ENCODE measurements at places on chromosomes 6 and 20.

DNA sequence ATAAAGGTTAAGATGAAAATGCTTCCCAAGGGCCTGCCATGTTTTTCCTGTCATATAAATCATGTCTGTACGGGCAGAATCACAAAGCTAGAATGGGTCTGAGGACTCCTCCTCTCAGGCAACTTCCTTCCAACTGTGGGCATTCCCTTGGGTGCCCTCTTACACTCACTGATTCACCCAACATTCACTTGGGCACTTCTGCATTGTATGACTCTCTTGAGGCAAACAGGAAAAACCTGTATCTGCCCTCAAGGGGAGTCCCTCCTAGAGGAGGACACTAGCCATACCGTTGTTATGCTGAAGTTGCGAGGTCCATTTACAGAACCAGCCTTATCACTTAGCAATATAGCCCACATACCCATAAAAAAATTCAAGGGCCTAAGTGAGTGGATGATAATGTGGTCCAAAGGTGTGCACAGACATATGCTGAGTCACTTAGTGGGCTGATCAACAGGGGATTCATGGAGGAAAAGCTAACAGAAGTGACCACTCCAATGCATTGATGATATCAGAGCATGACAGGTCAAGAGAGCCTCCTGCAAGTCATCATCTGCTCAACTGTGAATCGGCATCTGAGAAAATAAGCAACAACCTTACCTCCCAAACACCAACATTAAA lies 131.1 kb downstream of the ATXN1 start:
- DNase-seq = no peak

GRCh38 chr6:82624251-82624650 lies 260.6 kb downstream of the TPBG start:
- no peak for DNase-seq

DNA sequence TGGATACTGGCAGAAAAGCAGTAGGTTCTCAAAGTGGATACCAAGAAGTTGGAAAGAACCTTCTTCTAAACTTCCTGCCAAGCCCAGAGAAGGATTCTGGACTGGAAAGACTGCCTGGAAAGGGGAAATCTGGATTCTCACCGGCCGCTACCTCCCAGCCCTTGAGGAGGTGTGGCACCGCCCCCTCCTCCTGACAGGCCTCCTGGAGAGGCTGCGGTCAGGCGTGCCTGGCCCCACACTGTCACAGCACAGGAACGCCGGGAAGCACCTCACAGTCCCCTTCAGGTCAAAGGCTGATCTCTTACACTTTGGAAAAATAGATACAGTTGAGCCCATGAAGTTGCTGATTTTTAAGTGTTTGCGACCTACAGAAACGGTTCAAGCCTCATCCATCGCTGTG lies 16.3 kb upstream of the PDE10A start:
- DNase-seq = no peak

DNA sequence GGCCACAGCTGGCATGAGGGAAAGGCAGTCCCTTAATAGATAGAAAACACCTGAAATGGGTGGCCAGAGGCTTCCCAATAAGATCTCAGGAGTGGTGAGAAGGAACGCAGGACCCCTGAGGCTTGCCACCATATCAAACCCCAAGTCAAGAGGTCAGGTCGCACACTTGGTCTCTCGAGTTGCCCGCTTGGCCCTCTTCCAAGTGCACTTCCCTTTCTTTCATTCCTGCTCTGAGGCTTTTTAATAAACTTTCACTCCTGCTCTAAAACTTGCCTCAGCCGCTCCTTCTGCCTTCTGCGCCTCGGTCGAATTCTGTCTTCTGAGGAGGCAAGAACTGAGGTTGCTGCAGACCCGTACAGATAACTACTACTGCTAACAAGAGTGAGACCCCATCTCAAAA lies 64.2 kb downstream of the SLC2A10 start:
- peak; percentile 25 for DNase-seq

- no peak for DNase-seq
Measured at GRCh38 chr6:159609652-159610178, 83.3 kb downstream of the SOD2 start.

DNA sequence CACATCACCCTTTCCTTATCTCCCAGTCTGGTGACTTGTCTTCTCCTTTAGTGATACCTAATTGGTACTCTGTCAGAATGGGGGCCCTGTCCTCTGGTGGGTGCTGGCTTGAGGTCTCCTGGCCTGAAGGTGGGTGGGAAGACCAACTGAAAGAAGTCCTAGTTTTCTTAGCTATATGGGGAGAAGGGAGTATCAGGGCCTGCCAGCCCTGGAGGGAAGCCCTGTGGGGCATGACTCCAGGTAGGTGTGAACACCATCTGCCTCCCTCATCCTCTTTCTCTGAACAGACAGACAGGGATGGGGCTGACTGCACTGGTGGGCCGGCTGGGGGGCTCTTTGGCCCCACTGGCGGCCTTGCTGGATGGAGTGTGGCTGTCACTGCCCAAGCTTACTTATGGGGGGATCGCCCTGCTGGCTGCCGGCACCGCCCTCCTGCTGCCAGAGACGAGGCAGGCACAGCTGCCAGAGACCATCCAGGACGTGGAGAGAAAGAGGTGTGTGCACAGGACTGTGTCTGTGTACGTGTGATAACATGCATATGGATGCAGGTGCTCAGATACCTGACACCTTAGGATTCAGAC lies 4.8 kb downstream of the CRIP3 start:
- no peak for DNase-seq

DNA sequence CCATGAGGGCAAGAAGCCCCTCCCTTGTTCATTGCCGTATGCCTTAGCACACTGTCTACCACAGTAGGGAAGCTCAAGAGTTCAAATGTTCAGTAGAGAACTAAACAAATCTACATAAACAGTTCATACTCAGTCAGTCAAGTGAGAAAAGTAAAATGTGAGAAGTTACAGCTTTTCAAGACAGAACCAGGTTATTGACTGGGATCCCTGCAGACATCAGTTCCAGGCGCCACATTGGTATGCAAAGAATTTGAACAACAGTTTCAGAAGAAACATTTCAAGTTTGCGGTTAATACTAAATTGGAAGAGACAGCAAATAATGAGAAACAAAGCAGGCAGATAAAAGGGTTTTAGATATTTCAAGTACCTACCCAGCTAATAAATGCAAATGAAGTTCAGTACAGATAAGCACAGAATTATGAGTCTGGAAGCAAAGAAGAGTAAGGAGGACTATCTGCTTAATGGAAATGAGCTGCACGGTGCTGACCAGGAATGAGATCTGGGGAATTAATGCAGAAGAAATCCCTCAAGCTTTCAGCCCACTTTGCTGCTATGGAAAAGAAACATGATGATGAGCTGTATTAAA lies 246.2 kb downstream of the HACE1 start:
- DNase-seq = no peak

DNA sequence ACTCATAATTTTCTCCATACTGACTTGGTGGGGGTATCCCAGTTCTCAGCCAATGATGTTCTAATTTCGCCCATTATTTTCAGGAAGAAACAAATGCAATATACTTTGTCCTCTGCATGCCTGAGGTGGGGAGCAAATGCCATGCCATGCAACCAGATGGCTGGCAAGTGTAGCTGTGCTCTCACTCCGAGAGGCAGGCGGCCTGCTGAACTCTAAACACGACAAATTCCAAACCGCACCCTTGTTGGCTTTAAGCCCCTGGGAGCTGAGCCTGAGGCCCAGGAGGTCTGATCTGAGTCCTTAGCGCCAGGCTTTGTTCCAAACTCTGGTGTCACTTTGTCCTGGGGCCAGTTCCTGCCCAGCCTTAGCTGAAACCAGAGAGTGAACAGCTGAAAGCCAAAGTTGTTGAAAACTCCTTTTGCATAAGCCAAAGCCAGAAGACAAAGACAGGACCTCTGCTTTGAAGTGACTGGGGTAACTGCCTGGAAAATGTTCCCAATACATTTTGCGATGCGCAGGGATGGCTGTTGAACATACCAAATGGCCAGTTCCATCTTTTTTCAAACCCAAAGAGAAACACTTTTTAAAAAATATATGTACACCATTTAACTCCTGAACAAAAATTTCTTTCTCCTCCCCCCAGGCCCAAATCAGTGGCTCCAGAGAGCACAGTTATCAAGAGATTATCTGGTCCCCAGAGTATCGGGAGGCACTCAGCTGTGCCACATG lies 46.2 kb downstream of the TTI1 start:
- DNase-seq = no peak

DNA sequence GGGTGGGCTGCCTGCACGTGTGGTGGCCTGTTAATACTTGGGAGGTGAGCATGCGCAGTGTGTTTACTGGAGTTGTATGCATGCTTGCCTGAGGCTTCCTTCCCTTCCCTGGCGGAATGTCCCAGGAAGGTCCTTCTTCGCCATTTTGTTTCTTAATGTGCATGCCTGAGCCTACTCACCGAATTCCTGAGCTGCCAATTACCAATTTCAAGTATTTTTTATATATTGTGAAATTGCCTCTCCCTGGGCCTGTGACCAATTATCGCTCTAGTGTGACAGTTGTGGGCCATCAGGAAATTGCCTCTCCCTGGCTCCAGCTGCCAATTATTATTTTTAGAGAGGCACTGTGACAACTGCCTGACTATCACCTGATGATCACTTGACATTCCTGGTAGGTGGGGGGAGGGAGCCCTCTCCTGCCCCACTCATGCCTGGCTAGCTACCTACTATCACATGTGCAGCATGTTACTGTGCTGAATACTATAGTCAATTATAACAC lies 70.0 kb downstream of the FAM50B start:
- DNase-seq = no peak

GRCh38 chr20:5150226-5151076 lies 23.6 kb downstream of the CDS2 start:
- DNase-seq = peak; percentile 32
